ENCODE measurements at places on chromosomes 5 and 9.

GRCh38 chr9:33068991-33069390, 7.5 kb downstream of the SMU1 start:
- DNase-seq, result no peak

GRCh38 chr9:125694478-125694877, 12.5 kb downstream of the MAPKAP1 start:
- DNase-seq, result no peak

DNA sequence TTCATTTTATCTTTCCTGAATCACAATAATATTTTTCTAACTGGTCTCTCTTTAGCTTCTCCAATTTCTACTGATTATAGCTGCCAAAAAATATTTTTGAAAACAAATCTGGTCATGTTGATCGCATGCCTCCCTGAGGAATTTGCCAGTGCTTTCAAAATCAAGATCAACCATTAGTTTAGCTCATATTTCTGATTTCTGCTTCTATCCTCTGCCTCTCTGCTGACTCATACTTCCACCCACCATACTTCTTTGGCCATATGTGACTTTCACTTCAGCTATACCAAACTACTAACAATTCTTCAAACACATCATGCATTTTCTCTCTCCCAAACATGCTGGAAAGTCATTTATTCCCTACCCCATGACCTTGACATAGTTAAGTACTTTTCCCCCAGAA, 636.5 kb downstream of the TLE1 start:
- DNase-seq, result no peak

- DNase-seq, result no peak
Observed at GRCh38 chr5:96885518-96886338, 9.4 kb downstream of the ERAP2 start.

DNA sequence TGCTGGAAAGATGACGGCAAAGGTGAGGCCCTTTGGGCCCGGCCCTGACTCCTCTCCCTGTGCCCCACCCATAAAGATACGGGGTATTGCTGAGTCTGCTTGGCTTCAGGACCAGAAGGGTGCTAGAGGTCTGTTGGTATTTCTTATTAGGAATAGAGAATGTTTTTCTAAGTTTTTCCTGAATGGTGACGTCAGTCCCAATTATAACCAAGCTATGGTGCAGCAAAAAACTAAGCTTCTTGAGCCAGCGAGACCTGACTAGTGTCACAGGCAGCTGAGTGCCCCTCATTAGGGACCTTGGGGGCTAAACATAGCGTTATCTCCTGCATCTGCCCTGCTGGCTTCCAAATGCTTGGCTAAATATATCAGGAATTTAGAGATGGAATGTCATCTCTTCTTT, 151.0 kb upstream of the TBC1D2 start:
- DNase-seq, result no peak

GRCh38 chr9:19895006-19895405, 106.2 kb upstream of the SLC24A2 start:
- no peak for DNase-seq

DNA sequence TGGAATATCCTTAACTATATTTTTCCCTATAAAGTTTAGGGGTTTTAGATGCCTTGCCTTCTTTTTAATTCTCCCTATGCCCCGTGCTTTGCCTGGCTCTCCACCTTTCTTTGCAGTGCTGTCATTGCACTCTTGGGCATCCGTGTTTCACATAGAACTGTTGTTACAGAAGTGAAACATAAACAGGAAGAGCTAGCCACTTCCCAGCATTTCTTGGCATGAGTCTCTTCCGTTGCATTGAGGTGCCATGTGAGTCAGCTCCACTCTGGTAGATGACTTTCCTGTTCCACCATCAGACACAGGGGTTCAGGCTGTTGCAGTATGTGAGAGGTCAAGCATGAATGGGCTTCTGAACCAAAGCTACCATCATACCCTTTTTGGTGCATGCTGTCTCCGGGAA, 73.4 kb downstream of the ANGPTL2 start:
- DNase-seq, result no peak

GRCh38 chr5:56993241-56993640, 41.3 kb upstream of the MIER3 start:
- no peak for DNase-seq

- no peak for DNase-seq
Observed at GRCh38 chr9:128892221-128892921, 10.4 kb downstream of the LRRC8A start.

- no peak for DNase-seq
Observed at GRCh38 chr5:74016373-74016772, 390.4 kb downstream of the ARHGEF28 start.

DNA sequence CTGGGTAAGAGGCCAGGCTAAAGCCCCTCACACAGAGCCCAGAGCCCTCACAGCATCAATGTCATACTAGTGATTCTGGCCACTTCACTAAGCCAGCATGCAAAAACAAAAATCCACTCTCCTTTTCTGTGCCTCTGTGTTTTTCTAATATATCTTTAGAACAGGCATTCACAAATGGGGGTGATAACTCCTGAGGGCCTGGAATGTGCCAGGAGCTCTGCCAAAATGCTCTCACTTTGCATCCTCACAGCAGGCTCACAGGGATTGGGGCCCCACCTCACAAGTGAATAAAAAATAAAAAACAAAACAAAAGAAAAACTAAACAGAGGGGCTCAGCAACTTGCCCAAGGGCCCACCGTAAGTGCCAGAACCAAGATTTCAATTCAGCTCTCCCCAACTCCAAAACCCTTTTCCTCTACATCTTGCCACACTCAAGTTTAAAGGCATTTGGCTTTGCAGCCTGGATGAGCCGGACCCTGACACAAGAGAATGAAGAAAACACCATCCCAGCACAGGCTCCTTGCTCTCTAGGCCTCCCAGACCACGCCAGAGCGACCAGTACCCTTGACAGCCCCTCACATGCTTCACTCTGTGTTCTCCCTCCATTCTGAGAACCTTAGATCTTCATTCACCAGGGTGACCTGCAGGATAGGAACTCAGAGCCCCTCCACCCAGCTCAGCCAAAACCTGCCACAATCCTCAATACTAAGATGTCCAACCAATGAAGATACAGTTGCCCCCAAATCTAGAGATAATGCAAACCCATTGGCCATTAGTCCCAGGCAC, 51.3 kb downstream of the SAXO1 start:
- DNase-seq, result no peak

GRCh38 chr5:104298518-104298917, 735.9 kb upstream of the NUDT12 start:
- DNase-seq, result no peak

DNA sequence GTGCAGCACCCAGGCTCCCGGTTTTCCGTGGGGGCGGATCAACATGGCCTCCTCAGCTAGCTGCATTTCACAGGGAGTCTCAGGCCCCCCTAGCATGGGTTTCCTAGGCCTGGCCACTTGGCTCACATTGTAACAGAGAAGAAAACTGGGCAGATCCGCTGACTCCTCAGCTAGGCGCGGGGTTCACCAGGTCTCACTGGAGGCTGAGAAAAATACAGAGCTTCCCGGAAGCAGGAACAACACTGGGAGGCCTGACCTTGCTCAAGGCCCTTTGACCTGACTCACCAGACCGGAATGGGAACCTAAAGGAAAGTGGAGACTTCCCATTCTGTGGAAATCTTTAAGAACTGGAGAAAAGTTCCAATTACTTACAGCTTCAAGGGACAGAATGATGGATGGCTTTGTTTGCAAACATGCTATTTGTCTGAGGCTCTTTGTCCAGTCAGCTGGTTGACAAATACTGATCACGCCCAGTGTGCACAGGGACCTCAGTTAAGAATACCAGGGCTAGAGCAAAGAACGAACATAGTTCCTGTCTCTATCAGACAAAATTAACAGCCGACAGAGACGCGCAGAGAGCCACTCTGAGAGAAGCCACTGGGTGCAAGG, 88.7 kb upstream of the LRRTM2 start:
- DNase-seq, result no peak

DNA sequence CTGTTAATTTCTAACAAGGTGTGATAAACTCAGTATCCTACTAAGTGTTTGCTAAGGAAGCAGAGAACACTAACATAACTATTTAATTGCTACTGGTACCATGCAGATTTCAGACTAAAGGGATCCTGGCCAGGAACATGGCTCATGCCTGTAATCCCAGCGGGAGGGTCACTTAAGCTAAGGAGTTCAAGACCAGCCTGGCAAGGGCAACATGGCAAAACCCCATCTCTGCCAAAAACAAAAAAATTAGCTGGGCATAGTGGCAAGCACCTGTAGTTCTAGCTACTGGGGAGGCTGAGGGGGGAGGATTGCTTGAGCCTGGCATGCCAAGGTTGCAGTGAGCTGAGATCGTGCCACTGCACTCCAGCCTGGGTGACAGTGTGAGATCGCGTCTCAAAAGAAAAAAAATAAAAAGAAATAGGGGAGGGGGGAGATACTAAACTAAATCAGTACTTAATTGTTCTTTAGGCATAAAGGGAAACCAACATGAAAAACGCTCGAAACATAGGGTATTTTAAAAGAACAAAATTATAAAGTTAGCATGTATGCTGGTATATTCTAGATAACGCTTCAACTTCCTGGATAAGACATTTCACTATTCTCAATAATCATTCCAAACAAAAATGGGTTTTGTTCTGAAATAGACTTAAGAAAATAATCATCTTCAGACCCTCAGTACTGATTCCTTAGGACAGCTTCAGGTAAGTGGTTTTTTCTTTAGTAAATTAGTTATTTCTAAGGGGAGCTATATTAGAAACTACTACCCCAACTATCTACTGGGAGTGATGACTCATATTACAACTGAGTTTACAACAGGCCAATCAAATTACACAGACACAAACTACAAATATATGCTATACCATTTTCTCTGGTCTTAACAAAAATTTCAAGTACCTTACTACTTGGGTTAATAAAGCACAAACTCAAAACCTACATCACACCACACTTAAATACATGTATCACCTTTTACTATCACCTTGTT, 3.5 kb downstream of the PANK3 start:
- no peak for DNase-seq

GRCh38 chr5:156920042-156920860, 42.8 kb downstream of the TIMD4 start:
- no peak for DNase-seq

DNA sequence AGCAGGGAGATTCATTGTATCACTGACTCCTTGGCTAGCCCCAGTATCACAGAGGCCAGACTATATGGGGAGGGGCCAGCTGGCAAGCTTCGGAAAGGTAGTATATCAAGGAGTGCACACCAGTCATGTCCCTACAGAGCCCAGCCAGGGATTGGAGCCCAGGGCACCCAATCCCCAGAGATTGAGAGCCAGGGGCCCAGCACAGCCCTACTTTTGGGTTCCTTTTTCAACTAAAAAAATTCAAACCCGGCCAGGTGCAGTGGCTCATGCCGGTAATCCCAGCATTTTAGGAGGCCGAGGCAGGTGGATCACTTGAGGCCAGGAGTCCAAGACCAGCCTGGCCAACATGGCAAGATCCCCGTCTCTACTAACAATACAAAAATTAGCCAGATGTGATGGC, 5.4 kb upstream of the MYORG start:
- DNase-seq, result no peak

DNA sequence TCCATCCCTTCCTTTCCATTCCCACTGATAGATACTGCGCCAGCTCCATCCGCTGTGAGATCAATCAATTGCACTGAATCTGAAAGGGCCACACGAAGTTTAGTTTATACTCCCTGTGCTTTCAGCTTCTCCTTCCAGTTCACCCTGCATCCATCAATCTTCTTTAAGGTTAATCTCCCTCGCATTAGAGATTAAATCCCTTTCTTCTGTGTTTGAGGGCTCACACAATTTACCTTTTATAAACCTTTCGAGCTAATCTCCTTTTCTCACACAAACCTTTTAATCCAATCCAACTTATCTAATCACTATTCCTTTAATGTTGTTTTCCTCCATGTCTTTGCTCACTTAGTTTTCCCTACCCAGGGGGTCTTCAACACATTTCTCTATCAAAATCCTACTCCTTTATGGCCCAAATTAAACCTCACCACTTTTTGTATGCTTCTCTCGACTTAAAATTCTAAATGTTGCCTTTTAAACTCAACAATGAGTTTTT, 64.6 kb upstream of the HAPLN1 start:
- DNase-seq, result no peak

DNA sequence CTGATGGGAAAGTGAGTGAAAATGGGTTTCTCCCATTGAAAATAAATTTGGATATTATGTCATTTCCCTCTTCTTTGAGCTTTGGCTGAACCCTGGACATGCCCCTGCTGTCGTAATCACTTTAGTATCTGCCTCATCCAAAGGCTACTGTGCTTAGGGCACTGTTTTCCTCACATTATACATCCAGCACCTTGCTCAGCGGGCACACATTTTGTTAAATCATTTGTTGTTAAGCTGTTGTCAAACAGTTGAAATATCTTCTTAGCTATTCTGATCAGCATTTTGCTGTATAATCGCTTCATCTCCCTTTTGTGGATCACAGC, 352.7 kb upstream of the CD180 start:
- no peak for DNase-seq

- DNase-seq, result no peak
Observed at GRCh38 chr5:149315753-149316152, 29.5 kb upstream of the GRPEL2 start.

GRCh38 chr5:173835131-173835530, 53.0 kb upstream of the CPEB4 start:
- DNase-seq, result no peak

GRCh38 chr9:68941780-68942459, 72.0 kb downstream of the PRKACG start:
- DNase-seq, result no peak

DNA sequence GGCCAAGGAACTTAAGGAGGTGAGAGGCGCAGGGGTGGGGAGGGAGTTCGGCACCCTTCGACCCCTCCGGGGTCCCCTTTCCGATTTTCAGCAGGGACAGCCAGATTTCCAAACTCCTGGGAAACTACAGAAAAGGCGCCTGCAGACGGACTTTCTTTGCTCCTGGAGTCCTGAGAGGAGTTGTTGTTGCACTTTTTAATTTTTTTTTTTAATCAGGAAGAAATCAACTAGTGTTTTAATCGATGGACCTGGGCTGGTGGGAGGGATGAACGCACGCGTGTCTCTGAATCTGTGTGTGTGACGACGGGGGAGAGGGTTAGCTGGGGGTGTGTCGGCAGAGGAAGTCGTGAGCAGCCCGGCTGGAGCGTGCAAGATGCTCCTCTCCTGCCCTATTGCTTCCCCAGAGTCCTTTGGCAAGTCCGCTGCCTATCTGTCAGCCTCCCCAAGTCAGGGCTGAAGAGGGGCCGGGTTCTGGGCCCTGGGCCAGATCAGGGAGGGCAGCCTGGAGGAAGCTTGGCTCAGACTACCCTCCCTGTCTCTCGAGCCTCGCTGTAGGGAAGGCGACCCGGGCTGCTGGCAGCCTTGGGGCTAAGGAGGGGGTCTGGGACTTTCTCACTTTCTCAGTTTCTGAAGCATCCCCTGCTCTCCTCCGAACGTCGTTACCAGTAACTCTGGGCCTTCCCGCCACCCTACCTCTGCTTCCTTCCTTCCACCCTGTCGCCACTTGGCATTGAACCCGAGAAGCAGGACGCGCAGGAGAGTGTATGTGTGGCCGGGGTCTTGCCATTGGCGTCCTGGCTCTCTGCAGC, 731 bp downstream of the PRR16 start:
- no peak for DNase-seq

- no peak for DNase-seq
Observed at GRCh38 chr5:74040065-74040551, 414.1 kb downstream of the ARHGEF28 start.

- DNase-seq, result no peak
Observed at GRCh38 chr5:40571729-40572128, 108.0 kb upstream of the PTGER4 start.

- no peak for DNase-seq
Observed at GRCh38 chr5:50888751-50889150, 222.3 kb downstream of the PARP8 start.

All from cortex of kidney (tissue), 1 donor.